ENCODE measurements at places on chromosomes 11 and 22.

DNA sequence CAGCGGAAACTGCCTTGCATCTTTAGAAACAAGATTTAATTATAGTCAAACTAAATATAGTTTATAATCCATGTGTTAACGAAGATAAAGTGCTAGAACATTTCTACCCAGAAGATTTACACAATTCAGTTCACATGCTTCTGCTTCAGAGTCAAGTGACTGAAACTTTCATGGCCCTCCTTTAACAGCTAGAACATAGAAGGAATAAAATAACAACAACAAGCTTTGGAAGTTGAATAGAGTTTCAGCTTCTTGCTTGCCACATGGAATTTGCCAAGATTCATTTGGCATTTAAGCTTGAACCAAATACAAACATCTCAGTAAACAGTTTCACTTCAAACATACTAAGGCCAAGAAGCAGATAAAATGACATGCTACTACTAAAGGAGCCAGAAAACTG is 676.3 kb upstream of the ANO3 start:
- no peak for DNase-seq

- peak; percentile 26 for DNase-seq
Measured at GRCh38 chr11:2102132-2102882, 36.9 kb downstream of the IGF2 start.

DNA sequence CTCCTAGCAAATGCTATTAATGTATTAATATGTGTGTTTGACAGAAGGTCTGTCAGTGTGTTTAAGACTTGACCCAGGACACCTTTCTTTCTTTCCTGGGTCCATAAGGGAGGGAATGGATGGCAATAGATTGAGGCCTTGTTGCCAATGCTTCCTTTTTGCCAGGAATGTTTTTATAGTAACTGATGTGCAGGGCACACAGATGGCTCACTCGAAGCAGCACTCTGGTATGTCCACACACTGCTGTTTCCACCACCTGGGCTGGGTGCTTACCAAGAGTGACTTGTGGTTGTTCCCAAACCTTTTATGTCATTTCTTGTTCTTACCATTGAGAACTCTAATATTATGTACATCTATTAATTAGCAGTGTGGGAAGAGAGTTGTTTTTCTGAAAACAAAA is 396.9 kb upstream of the SYN3 start:
- DNase-seq = no peak

GRCh38 chr11:11732116-11732515 is 109.7 kb upstream of the USP47 start:
- DNase-seq = no peak

DNA sequence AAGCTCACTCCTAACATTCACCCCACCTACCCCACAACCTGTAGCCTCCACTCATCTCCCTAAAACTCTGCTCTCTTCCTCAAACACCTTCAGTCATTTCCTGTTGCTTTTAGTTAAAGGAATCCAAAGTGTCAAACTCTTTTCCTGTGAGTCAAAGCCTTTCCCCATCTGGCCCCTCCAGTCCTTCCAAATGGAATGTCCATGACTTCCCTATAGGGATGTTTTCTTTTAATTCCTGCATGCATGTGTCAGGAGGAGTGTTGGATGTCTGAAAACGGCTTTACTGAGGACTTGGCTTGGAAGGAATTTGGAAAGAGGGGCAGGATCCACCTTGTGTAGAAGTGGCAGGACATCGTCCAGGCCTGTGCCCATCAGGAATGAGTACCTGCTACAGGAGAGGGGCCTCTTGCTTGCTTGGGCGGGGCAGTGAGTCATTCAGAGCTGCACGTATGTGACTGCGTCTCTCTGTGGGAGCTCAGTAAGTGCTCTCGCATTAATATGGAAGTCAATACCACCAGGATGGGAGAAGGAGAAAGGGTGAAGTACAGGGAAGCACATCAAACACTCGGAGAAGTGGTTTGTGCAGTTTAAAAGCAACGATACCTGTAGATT is 491.9 kb downstream of the OPCML start:
- DNase-seq = no peak

- no peak for DNase-seq
Measured at GRCh38 chr11:110338684-110339083, 42.3 kb upstream of the RDX start.

GRCh38 chr11:1930462-1930830 is 10.9 kb downstream of the TNNT3 start:
- DNase-seq = no peak

- no peak for DNase-seq
Measured at GRCh38 chr11:66546368-66546965, at the start of gene ACTN3. Gene ACTN3 (plus strand): TSS chr11:66546903. CDS start chr11:66546938, 35 bp downstream.

GRCh38 chr22:25081409-25081824 is 118.2 kb upstream of the CRYBB3 start:
- no peak for DNase-seq

DNA sequence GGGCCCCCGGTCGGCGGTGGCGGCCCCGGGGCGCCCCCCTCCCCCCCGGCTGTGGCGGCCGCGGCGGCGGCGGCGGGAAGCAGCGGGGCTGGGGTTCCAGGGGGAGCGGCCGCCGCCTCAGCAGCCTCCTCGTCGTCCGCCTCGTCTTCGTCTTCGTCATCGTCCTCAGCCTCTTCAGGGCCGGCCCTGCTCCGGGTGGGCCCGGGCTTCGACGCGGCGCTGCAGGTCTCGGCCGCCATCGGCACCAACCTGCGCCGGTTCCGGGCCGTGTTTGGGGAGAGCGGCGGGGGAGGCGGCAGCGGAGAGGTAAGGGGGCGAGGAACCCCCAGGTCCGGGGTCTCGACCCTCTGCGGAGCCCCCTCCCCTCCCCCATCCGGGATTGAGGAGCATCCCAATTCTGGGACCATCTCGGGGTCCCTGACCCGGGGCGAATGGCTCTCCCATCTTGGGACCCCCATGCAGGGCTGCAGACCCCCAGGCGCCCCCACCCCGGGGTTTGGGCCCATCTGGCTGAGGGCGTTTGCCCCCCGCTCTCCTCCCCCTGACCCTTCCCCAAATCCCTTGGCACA is 431 bp downstream of the KMT2A start:
- no peak for DNase-seq

DNA sequence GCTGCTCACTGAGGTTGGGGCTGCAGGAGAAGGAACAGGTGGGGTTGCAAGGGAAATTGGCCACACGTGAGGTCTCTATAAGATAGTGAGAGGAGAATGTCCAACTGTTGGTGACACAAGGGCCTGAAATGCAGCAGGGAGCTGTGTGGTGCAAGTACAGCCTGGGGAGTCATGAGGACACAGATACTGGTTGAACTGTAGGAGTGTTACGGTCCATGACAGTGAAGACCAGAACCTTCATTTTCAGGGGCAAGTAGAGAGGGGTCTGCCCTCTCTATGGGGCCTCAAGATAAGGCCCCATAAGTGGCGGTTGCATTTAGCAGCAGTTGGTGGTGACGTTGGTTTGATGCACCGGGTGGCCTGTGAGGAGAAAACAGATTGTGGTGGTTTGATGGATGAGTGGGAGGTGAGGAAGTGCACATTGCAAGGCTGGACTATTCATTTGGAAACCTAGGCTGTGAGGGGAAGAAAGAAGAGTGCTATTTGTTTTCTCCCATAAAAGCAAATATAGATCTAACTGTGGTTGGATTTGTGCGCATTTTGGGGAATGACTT is 39.4 kb downstream of the MICAL2 start:
- no peak for DNase-seq

DNA sequence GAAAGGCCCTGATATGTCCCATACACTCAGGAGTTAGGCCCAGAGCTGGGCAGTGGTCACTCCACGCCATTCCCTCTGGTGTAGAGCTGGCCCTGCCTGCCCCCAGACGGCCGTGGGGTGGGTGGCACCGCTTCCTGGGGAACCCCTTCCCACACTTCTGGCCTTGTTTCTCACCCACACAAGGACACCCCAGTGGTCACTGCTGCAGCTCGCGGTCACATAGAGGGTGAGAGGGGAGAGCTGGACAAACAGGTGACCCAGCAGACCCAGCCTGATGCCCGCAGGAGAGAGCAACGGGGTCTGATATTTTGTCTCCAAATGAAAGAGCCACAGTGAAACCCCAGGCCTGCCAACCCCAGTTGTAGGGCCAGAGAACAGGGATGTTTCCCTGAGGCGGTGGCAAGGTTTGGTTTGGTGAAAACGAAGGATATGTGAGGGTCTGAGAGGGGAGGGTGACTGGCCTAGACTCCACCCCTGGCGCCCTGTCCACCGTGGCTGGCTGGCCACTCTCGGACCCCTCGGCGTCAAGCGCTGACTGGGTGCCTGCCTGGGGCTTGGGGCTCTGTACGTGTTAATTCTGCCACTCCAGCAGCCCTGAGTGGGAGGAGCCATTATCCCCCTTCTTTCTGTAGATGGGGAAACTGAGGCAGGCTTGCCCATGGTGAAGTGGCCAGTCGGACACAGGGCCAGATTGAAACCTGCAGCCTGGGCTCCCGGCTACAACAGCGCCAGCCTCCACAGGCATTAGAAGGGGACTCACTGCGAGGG is 71.0 kb upstream of the PPARA start:
- no peak for DNase-seq

GRCh38 chr11:132028380-132029240 is 658.2 kb downstream of the NTM start:
- DNase-seq = no peak

GRCh38 chr11:127492029-127492428 is 491.5 kb upstream of the KIRREL3 start:
- DNase-seq = no peak

GRCh38 chr11:27864091-27864491 is 163.8 kb upstream of the BDNF start:
- no peak for DNase-seq

DNA sequence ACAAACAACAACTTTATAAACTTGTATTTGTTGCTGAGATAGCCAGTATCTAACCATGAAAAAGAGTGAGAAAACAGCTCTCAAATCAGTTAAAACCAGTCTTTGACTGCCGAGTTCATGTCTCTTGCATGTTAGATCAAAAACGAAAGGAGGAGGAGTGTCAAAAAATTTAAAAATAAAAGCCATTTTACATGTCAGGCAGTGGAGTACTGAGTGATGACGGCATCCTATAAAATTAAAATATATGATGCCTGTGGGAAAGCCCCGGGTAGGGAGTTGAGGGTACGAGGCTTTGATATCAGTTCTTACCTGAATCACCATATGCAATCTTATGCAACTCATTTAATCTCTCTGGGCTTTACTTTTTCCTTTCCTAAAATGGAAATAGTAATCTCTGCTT is 117.3 kb downstream of the ETS1 start:
- DNase-seq = no peak

DNA sequence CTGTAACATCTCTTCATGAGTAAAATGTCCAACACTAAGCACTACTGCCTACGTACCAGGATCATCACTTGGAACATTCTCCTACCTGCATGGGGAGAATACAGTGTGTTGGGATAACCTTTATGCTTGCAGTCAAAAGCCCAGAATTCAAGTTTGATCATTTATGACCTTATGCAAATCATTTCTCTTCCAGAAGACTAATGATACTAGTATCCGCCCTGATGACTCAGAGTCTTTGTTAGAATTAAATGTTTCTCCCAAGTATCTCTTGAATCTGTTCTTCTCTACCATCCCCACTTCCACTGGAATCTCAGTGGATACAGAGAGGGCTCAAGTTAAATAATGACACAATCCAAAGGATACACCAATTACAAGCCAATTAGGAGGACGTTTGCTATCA is 12.4 kb downstream of the MAJIN start:
- no peak for DNase-seq

DNA sequence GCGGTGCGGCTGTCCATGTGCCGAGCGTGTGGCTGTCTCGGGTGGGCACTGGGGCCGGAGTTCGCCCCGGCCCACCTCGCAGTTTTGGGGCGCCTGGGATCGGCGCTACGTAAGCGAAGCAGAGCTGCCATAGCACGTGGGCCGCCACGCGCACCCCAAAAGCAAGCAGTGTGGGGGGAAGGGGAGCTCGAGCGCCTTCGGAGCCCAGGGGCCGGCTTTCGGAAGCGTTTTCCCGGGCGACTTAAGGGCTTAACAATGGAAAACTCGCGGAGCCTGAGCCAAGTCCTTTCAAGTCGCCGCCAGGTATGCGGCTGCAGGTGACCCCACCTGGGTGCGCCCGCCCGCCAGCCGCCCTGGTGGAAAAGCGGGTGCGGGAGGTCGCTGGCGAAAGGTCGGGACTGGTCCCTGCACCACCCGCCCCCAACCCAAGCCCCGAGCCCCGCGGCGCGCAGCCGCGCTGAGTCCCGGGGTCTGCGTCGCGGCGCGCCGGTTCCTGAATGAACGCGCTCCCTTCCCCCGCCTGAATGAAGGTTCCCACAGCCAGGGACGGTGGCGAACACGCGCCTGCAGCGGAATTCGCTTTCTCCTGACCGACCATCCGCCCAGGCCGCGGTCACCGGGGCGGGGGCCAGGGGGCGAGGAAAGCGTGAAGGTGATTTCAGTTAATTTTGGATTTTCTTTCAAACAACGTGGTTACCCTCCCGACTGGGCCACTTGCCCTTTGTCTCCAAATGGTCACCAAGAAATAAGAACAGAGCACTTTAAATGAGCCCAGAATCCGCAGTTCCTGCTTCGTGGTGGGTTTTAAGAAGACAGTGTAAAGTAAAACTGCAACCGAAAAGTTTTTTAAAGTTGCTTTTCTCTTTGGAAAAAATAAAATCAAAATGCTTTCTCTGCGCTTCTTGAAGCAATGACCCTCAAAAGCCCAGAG is 2.8 kb upstream of the CCND1 start:
- DNase-seq = peak; percentile 79

- DNase-seq = peak; percentile 84
Measured at GRCh38 chr22:41382098-41382578, 396 bp downstream of the TEF start.

- no peak for DNase-seq
Measured at GRCh38 chr11:66718320-66718971, 10.6 kb downstream of the SPTBN2 start.

DNA sequence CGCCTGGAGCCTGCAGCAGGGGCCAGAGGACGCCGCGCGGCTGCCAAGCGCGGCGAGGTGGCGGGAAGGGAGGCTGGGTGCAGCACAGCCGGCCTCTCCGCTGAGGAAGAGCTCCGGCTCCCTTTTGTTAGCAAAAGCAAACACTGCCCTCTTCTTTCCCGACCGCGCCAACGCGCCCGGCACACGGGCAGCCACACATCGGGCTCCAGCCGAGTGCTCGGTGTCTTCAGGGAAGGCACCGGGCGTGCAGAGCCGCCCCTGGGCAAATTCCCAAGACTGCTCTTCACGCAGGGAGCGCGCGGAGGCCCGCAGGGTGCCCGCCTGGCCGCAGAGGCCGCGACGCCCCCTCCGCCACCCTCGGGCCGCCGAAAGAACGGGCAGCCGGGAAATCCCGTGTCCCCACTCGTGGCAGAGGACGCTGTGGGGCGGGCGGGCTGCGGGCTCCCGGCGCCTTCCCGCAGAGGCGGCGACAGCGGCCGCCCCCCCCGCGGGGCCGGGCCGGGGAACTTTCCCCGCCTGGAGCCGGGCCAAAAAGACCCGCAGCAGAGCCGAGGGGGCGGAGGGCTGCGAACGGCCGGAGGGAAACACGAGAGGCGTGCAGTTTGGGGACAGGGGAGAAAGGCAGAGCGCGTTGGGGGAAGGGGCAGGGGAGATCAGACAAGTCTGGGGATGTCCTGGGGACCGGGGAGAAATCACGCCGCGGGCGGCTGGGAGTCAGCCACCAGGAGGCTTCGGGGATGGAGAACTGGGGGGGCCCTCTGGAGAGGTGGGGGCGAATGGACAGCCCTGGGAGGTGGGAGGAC is 931 bp downstream of the CADM1 start:
- DNase-seq = peak; percentile 77

- peak; percentile 40 for DNase-seq
Measured at GRCh38 chr11:69310351-69310750, 16.4 kb downstream of the MYEOV start.

GRCh38 chr11:68146010-68146540 is 24.9 kb upstream of the CHKA start:
- no peak for DNase-seq
